ENCODE measurements at places on chromosomes 3 and 15.

- DNase-seq: no peak
Observed at GRCh38 chr3:156256256-156256655, 135.9 kb downstream of the KCNAB1 start.

- DNase-seq: no peak
Observed at GRCh38 chr3:9238721-9239295, 10.6 kb downstream of the SRGAP3 start.

GRCh38 chr3:77147836-77148578, 108.1 kb downstream of the ROBO2 start:
- DNase-seq: no peak

- DNase-seq: no peak
Observed at GRCh38 chr3:159657176-159657575, 331.5 kb upstream of the IL12A start.

DNA sequence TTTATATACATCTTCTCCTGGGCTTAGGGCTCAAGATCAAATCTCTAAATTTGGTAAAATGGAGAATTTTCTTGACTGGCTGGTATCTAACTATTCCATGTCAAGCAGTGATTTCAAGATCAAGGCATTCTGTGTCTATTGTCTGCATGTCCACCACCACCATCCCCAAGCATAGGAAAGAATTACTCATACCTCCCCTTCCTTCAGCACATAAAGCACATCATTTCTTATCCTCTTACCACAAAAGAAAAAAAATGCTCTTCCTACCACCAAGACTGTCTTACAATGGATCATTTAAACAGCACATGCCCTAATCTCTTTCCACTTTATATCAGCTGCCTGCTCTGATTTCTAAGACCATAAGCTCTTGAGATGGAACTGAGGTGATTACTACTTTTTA, 470.5 kb upstream of the THBS1 start:
- no peak for DNase-seq

DNA sequence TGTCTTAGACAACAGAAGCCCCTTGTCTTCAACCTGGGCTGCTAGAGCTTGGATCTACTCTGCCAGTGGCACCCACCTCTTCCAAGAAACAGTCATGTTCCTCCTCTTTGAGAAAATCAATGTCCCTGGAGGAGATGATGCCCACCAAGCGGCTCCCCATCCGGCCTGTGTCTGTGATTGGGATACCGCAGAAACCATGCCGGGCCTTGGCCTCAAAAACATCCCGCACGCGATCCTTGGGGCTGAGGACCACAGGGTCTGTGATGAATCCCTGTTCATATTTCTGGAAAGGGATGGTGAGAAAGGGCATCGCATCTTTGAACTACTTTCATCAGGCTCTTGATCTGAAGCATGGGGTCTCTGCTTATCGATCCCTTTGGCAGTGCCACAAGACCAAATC, 1.6 kb downstream of the IMPDH2 start:
- no peak for DNase-seq

DNA sequence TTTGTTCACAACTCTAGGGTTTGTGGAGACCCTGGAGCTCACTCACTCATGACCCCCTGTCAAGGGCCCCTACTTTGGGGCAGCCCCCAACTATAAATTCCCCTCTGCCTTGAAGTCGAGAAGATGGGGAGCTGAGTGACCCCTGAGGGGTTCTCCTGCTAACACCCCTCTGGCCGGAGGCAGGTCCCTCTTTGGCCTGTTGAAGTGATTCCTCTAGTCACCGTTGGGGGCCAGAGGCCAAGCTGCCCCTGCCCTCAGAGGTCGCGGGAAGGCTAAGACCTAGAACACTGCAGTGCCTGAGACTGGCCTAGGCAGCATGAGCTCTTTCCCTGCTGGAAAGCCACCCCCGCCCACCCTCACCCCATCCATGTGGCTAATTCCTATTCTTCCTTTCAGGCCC, 15.4 kb upstream of the SKOR1 start:
- no peak for DNase-seq

DNA sequence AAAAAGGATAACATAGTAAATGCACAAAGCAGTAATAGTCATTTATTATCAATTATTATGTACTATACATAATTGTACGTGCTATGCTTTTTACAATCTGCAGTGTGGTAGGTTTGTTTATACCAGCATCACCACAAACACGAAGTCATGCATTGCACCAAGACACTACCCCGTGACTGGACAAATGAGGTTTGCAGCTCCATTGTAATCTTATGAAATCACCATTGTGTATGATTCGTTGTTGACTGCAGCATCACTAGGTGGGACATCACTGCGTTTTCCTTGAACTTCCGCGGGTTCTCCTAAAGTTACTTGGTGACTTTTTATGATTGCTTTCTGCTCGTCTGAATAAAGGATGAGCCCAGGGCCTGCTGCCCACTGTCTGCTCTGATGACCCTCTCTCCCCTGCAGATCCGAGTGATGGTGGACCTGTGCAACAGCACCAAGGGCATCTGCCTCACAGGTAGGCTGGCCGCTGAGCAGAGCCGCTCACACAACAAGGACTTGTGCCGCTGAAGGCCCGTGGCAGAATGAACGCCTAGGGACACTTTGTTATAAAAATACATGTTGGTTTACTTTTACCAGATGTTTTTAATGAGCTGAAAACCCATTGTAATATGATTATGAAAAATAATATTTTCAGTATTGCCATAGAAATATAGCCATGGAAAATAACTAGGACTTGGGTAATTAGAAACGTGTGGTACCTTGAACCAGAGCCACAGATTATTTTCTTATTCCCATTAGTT, 35.8 kb downstream of the GLDN start:
- no peak for DNase-seq

GRCh38 chr3:37800022-37800551, 61.6 kb upstream of the CTDSPL start:
- DNase-seq: no peak

GRCh38 chr3:17070161-17070959, 185.6 kb downstream of the PLCL2 start:
- no peak for DNase-seq

Measured in right renal cortex interstitium (tissue), 3 donors.